ENCODE measurements at places on chromosomes 2 and 18.
A peak's percentile ranks its signal among the peaks of the same experiment; 100 is the strongest.

DNA sequence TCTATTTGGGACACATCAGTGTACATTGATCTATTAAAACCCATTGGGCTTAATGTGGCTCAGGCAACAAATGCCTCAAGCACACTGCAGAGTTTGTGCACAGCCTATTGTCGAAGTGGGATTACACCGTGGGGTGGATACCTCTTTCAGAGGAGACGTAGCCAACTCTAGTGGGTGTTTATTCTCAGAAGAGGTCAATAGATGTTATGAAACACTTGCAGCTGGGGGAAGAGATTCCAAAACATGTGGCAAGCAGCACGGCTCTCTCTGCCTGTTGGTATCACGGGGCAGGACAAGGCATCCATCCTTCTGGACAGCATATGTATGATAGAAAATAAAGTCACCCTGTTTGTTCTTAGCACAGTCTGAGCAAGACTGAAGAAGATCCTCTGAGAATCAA is 121.4 kb upstream of the COPS8 start:
- DNase-seq: no peak

DNA sequence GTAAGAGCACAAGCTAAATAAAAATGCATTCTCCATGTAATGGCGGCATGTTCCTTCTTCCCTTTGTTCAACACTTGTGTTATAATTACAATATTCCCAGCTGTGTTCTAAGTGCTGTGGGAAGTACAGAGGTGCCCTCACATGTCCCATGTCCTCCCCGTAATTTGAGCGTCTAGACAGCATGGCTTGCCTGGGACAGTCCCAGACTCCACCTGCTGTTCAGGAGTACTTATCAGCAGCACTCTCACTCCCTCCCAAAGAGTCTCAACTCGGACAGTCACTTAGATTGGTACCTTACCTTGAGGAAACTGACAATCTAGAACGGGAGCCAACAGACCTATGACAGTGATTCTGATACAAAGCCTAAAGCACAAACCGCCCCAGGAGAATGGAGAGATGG is 370.5 kb downstream of the EIPR1 start:
- DNase-seq: no peak

- no peak for DNase-seq
Measured at GRCh38 chr2:71688530-71688929, 235.2 kb downstream of the DYSF start.

DNA sequence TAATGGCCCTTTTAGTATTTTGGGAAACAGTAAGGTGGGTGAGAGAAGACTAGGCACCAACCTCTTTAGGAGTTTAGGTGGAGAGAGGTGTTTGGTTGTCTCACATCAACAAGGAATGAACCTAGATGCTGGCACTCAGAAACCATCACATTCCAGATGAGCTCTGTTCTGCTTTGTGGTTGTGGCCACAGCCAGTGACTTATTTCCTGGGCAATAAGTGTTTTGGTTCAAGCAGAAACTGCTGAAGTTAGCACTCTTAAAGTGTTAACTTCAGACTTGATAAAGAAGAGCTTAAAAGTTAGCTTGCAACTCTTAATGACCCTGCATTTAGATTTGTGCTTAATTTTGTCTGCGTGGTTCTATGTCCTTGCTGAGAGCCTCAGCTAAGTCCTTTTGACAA is 929.2 kb downstream of the SLC4A3 start:
- DNase-seq: no peak

GRCh38 chr2:238237431-238238135 is 2.3 kb downstream of the HES6 start:
- DNase-seq: no peak

GRCh38 chr2:147763861-147764260 is 81.0 kb upstream of the ACVR2A start:
- DNase-seq: no peak

- DNase-seq: no peak
Measured at GRCh38 chr18:365651-366050, 97.8 kb upstream of the THOC1 start.

- DNase-seq: no peak
Measured at GRCh38 chr2:5849562-5849961, 157.4 kb downstream of the SOX11 start.

DNA sequence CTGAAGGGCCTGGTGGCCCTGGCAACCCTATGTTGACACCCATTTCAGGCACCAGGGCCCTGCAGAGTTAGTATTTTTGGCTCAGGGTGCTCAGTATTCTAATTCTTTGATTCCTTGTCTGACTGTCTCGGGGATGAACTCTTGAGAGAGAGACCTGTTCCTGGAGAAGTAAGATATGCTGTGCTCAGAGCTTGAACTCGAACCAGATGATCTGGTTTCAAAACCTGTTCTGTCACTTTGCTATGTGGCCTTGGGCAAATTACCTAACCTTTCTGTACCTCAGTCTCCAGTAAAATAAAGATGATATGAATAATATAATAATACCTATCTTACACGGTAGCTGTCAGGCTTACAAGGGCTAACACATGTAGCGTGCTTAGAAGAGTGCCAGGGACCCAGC is 294.2 kb downstream of the DYSF start:
- no peak for DNase-seq

DNA sequence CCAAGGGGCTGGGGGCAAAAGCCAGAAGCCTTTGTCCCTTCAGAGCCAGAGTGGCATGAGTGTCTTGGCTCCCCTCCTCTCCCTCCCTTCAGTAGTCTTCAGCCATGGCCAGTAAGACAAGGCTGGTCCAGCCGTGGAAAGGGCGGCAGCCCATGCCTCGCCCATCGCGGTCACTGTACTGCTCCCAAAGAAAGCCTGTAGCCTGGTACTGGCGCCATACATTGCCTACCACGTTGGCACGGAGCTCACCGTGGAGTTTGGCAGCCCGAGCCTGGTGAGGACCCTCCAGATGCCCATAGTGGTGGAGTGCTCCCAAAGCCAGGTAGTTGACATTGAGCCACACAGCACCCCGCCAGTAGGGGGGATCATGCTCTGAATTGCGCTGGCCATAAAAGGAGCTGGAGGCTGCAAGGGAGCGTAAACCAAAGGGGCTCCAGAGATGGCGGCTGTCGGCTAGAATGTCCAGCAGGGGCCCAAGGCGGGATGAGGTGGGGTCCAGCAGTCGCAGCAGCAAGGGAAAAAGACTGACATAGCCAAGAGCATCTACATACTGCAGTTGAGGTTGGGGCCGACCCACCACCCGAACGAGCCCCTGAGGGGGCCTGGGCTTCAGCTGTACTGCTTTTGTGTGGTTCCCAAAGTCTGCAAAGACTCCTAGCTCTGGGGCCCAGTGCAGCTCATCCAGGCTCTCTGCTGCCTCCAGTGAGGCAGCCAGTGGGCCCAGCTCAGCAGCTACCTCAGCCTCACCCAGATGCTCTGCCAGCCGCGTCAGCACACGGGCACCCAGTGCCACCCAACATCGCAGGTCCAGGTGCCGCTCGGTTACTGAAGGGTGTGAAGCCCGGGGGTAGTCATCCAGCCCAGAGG is 3.2 kb downstream of the WBP1 start:
- no peak for DNase-seq

- no peak for DNase-seq
Measured at GRCh38 chr2:174195253-174195652, 53.1 kb downstream of the OLA1 start.

GRCh38 chr2:238425505-238425978 is 1.2 kb upstream of the ASB1 start:
- no peak for DNase-seq

GRCh38 chr18:42649331-42650035 is 466.0 kb downstream of the RIT2 start:
- DNase-seq: no peak

DNA sequence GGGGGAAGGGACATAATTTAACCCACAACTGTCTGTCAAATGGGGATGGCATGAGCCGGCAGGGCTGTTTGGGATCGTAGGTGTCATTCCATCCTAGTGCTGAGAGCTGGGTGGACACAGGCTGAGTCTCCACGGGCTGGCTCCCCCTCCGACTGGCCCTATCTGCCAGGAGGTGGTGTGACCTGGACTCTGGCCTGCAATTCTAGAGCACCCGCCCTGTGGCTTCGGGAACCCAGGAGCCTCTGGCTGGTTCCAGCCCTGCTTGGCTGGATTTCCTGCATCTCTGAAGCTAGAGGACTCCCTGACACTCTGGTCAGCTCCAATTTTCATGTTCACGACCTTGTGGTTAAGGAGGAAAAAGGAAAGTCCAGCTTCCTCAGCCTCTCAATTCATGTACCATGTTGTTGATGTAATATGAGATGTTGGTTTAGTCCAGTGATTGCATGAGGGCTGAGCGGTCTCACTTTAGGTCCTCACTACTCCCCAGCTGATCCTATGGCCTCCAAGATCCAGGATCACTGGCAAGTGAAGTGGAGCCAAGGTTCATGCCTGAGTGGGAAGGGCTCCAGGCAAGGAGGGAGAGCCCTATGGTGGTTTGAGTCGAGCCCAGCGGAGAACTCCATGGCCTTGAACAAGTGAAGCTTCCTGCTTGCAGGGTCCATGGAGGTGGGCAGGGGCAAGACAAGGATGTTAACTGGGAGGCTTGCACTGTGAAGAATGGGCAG is 169.1 kb downstream of the NDUFA10 start:
- no peak for DNase-seq

DNA sequence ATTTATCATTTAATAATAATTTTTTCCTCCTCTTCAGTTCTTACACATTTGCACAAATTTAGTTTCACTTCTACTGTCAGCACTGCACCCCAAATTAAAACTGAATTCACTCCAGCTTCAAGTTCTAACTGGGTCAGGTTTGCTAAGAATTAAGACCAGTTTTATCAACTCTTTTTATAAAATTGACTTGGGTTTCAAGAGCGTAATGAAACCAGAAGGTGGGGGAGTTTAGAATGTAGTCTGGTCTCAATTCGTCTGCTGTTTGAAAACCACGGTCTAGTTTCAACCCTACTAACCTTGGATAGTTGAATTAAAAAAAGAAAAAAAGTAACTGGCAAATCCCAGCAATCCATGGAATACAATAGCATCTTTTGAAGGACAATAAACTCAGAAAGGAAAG is 14.3 kb upstream of the CTLA4 start:
- DNase-seq: no peak

- DNase-seq: no peak
Measured at GRCh38 chr2:222034058-222034457, 264.7 kb downstream of the PAX3 start.

DNA sequence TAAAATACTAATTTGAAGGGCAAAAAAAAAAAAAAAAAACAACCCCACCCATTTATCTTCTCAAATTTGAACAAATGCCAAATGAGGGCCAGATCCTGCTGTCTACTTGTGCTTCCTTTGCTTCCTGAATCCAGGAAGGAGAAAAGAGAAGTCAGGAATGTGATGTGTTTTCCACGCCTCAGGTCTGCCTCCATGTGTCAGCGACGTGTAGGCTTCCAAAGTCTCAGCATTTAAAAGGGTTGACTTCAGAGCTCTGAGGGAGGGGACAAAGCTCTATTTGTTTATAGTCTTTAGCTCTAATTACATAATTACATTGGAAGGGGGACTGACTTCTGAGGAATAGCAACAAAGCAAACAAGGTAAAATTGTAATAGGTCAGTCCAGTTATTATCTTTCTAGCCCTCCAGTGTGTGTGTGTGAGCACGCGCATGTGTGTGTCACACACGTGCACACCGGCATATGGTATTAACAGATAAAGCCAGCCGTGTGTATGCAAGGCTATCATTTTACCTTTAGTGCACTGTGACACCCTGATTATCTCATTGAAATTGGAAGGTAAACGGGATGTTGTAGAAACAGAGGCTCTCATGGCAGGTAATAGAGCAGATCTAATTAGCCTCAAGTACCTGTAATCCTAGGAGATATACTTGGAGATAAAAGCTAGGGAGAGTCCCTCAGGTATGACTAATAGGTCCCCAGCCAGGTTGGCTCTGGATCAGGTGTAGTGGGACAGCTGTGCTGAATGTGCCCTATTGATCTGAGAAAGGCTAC is 911.4 kb upstream of the ZEB2 start:
- DNase-seq: peak; percentile 91

- no peak for DNase-seq
Measured at GRCh38 chr2:68418855-68419254, 48.2 kb downstream of the FBXO48 start.

DNA sequence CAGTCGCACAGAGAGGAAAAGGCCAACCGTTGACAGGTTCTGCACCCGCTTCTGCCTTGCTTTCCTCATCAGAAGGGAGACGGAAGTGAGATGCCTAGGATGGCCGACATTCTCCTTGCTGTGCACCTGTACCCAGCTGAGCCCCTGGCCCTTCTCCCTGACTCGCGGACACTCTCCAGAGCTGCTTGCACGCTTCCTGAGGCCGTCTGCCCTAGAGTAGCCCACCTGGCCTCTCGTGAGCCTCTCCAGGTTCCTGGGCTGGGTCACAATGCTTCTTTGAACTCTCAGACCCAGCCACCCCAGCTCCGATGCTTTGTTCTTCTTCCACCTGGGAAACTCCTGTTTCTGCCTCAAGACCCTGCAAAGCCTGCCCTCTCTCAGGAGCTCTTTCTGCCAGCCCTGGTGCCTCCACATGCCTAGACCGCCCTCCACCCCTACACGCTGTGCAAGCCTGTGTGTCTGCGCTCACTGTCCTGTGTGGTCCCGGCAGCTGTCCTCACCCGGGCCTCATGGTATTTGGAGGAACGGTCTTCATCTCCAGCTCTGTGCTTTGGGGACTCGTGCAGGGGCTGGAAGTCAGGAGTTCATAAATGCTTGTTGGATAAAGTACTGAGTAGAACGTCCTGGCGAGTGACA is 345.4 kb upstream of the SALL3 start:
- DNase-seq: no peak

DNA sequence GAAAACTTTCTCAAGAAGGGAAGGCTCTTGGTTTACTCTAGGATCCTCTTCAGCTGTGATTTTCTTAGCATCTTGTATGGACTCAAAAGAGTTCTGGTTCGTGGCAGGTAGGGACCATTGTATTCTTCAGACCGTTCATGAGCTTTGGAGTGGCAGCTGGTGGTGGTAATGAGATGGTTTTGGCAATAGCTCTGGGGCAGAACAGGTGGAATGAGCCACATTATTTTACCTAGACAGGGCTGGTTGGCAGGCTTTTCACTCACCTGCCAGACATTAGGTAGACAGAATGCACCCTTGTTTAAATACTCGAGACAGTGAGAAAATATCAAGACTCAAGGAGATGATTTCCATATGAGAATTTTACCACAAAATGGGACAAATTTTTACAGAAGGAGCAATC is 26.2 kb upstream of the MGAT5 start:
- DNase-seq: no peak

GRCh38 chr2:95530734-95531133 is 46.2 kb upstream of the TRIM43B start:
- no peak for DNase-seq

DNA sequence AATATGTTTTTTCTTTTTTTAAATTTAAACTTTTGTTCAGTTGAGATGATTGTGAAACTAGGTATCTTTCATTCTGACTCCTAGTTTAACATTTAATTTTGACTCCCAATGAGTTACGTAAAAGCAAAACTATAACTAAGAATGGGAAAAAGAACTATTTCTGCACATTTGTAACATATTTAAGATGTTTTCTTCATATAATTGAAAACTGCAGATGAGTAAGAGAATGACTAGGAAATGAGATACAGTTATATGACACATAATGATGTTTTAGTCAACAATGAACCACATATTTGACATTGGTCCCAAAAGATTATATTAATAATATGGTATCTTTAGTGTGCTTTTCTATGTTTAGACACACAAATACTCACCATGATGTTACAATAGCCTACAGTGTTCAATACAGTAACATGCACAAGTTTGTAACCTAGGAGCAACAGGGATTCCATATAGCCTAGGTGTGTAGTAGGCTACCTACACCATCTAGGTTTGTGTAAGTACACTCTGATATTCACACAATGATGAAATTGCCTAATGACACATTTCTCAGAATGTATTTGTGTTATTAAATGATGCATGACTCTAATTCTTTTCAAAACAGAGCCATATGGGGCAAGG is 12.6 kb downstream of the ERMN start:
- no peak for DNase-seq

GRCh38 chr2:220071696-220072095 is 444.3 kb downstream of the SLC4A3 start:
- DNase-seq: no peak

Data from NCI-H1930 (cell line).